NCI-H2029 treated with DMSO at 0.1 percent for 48 hours (cell line): ENCODE measurements at places on chromosomes 5 and 9.

DNA sequence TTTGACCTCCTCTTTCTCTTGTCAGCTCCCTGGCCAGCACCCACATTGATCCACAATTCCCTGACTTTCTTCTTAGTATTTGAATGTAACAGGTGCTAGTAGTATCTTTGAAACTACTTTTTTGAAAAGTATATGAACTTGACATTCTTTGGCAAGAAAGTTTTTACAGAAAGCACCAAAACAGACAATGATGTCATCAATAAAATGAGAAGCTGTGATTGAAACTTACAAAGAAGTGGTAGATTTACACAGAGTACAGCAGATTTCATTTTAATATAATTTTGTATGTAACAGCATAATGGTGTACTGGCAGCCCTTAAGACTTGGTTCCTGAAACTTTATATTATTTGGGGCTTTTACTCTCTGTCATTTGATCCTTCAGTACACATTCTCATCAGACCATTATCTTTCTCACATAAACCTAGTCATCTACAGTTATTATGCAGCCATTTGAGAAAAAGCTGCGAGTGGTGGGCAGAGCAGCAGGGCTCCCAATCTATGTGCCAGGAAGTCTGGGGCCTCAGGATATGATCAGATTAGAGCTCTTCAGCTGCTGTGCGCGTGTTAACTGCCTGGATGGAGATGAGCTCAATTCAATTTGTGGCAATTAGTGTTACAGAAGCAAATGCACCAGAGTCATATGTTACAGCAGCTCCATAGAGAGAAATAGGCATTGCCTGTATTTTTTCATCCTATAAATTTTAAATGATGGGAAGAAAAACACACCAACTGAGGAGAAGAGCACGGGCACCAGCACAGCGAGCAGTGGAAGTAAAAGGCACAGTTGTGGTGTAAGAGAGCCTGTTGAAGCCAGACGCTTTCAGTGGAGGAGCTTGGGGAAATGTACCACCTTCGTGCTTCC lies 126.1 kb downstream of the STARD4 start:
- no peak for DNase-seq

DNA sequence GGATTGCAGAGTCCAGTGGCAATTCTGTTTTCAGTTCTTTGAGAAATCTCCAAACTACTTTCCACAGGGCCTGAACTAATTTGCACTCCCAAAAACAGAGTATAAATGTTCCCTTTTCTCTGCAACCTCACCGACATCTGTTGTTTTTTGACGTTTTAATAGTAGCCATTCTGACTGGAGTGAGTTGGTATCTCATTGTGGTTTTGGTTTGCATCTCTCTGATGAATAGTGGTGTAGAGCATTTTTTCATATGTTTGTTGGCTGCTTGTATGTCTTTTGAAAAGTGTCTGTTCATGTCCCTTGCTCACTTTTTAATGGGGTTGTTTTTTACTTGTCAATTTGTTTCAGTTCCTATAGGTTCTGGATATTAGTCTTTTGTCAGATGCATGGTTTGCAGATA lies 72.6 kb downstream of the PALM2AKAP2 start:
- DNase-seq = no peak

GRCh38 chr5:93596676-93597490 lies 13.9 kb downstream of the NR2F1 start:
- no peak for DNase-seq

DNA sequence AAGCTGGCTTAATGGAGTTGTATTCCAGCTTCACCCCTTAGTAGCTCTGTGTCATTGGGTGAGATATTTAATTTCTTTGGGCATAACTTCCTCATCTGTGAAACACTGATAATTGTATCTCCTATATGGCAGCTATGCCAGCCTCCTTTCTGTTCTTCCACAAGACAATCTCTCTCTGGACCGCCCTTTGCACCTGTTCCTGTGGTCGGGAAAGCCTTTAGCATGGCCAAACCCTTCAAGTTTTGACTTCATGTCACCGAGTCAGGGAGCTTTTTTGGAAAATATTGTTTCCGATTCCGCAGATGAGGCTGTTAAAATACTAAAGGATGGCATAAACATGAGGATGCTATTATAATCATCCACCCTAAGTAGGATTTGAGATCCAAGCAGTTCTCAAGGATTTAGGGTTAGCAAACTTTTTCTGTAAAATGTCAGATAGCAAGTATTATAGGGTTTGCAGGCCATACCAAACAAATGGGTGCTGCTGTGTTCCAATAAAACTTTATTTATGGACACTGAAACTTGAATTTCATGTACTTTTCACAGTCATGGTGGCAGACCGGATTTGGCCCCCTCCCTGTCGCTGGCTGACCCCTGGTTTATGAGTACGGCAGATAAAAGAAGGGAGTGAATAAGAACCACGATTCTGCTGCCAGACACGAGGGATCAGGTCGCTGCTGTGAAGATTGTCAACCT lies 695 bp upstream of the NDFIP1 start:
- DNase-seq = no peak

- no peak for DNase-seq
These were observed 276.8 kb downstream of the ENC1 start for GRCh38 chr5:74363603-74364205.

GRCh38 chr5:35305336-35306020 lies 75.2 kb upstream of the PRLR start:
- no peak for DNase-seq

DNA sequence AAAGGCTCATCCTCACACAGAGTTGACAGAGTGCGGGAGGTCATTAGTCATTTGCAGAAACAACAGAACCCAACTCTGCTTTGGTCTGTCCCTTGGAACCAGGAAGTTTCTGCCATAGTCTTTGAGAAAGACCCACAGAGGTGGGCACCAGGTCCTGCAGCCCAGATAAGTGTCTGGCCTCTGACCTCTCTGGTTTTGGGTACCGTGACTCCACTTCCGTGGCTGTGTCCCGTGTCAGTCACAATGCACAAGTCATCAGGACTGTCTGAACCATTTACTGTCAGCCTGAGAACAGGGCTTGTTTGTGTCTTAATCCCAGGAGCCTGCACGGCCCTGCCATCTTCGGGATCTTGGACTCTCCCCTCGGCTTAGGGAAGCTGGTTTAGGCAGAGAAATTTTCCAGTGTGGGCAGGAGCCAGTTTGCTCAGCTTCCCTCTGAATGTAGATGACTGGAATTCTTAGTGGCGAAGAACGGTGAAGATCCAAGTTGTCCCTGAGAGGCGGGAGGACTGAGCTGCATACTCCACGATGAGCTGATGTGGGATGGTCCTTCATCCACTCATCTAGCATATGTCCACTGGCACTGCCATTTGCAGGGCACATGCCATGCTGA lies 11.9 kb downstream of the GSN start:
- DNase-seq = no peak

GRCh38 chr9:129775448-129775798 lies 22.6 kb upstream of the PTGES start:
- no peak for DNase-seq

- DNase-seq = no peak
These were observed 205.8 kb downstream of the GABBR2 start for GRCh38 chr9:98502976-98503325.

DNA sequence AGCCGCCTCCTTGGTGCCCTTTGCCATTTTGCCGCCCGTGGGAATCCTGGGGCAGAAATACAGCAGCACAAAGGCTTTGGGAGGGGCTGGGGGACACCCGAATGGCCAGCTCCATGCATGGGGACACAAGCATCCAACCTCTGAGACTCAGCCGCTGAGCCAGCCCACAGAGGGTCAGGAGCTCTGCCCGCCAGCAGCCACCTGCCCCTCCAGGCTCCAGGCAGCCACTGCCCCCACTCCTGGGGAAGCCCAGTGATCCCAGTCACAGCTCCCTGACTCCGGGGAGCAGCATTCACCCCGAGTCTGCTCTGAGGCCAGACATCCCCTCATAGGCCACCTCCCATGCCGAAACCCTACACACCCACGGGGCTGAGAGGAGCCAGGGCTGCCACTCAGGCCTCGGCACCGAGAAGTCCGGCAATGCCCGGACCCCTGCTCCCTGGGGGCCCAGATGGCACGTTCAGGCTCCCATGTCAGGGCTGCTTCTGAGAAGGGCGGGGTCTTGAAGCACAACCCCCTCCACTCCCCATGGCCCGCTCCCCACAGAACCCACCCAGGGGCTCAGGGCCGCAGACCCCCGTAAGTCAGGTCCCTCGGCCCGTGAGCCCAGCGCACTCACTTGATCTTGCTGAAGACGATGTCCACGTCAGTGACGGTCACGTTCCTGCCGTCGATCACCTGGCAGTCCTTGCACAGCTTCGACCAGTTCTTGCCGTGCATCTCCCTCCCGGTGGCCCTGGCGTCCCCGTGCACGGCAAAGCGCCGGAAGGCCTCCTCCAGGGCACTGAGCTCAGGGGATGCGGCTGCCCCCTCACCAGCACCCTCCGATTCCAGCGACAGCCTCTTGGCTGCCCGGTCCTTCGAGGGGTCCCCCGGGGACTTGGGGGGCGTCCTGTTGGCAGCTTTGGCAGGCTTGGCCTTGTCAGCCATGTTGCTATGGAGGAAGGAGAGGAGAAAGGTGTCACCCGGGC lies 15.7 kb downstream of the TPPP start:
- no peak for DNase-seq

- no peak for DNase-seq
These were observed 158.8 kb downstream of the FGF18 start for GRCh38 chr5:171578049-171578828.

GRCh38 chr5:51832934-51833470 lies 449.8 kb downstream of the ISL1 start:
- no peak for DNase-seq

GRCh38 chr5:153212471-153212870 lies 278.0 kb upstream of the GRIA1 start:
- DNase-seq = no peak

DNA sequence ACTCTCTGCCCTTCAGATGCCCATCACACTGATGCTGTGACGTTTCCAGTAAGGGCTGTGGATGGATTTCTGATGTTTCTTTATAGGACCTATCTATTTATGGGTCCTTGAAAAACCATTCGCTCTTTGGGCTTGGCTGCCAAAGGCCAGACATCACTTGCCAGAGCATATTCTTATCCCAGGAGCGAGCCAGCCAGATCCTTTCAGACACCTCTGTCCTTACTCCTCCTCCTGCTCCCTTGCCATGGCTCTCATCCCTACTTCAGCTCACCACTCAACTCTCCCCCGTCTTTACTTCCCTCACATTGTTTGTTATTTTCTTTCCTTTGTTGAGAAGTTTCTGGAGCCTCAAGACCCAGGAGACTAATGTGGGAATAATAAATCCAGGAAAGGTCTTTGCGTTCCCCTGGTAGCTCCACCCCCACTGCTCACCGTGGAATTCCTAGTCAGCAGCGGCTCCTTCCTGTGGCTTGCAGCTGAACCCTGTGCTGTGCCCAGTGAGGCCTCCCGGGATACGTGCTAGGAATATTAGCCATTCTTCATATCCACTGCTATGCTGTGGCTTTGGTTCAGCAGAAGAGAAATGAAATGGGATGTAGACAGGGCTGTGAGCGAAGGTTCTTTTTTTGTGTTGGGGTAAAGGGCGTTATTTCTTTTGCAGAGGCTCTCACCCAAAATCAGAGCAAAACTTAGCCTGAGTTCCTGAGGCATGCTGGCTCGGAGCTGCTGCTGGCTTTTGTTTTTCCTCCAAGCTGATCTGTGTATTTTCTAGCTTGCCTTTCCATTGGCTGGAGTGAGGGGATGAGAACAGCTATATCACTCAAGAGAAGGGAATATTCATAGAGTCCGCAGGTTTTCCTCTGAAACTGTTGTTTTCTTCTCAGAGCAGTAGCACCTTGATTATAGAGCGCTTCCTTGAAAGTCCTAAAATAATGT lies 171.1 kb downstream of the SAXO1 start:
- no peak for DNase-seq

DNA sequence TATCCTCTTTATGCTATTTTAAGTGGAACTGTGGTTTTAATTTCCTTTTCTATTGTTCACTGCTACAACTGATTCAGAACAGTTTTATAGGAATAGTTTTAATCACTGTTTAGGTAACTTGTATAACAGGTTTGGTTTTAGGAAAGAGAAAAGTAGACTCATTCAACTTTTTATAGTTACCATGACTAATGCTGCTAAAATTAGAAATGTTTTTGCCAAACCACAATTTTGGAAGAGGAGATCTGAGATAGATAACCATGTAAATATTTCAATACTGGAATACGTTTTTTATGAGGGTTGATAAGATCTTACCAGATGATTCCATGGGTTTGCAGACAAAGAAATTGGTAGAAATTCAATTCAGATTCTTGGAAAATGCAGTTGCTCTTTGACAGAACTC lies 404.6 kb upstream of the ARRDC3 start:
- DNase-seq = no peak
